ENCODE measurements at places on chromosomes 5 and 9. TPM values are rescaled to one million over a fixed set of nuclear protein-coding genes. Genes with fewer than 3 reads are reported as not detected.

Gene FBP2
- not detected for total RNA-seq

Gene HAPLN1
- 248 TPM for total RNA-seq

Gene WDR38
- not detected for total RNA-seq

Gene IPO11
- 17.2 TPM for total RNA-seq

Gene HMMR
- 3.9 TPM for total RNA-seq

Gene PDZD2
- 34.0 TPM for total RNA-seq

Gene ANKRD18B
- total RNA-seq = 1.4 TPM

Gene FNBP1
- total RNA-seq = 49.4 TPM

Gene SPATA6L
- total RNA-seq = 0.46 TPM

Gene ADGRD2
- not detected for total RNA-seq

Gene SLC27A6
- not detected for total RNA-seq
